GM23338 (cell line): ENCODE measurements at places on chromosomes 5 and 9.

GRCh38 chr9:88007291-88007650 is 32.9 kb upstream of the CDK20 start:
- DNase-seq: no peak

- DNase-seq: no peak
These were observed 31.8 kb downstream of the SLC38A9 start for GRCh38 chr5:55680353-55680752.

DNA sequence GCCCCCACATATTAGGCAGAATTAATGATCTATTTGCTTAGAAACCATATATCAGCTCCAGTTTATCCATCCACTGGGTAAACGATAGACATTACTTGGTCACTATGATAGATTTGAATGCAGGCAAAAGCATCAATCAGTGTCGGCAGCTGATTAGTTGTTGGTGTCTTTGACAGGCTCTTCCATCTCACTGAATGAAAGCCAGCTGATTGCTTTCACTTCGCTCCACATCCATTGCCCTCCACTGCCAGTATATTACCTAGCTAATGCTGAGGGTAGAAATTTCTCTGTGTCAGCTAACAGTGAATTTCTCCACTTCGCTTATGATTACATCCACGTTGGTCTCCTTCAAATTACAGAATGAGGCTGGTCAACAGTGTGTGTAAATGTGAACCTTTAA is 821.3 kb upstream of the TYRP1 start:
- DNase-seq: no peak

DNA sequence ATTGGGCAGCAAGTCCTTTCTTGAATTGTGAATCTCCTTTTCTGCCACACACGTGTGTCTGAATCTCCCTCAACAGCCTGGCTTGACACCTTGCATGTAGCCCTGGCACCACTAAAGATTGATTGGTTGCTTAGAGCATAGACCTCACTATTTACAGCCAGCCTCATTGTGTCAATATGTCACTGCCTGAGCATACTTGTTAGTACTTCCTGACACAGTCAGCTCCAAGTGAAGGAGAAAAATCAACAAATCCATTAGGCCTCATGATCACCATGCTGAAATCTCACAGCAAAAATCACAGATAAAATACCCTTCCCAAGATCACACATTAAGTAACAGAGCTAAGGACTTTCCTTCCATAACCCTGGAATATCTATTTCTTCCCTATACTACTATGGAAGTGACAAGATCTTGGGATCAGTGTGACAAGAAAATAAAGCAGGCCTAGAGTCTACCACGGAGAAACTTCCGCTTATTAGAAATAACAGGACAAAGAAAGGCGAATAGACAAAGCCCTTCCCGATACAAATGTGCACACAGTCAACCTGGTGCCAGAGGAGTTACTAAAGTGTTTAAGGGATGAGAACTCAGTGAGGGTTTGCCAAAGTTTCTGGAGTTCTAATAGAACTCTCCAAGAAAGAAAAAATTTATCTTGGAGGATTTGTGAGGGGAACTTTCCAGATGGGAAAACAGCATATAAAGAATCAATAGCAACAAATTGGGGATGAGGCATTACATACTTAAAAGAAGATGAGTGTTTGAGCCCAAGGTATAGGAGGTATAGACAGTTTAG is 5.6 kb upstream of the ARL15 start:
- DNase-seq: no peak

DNA sequence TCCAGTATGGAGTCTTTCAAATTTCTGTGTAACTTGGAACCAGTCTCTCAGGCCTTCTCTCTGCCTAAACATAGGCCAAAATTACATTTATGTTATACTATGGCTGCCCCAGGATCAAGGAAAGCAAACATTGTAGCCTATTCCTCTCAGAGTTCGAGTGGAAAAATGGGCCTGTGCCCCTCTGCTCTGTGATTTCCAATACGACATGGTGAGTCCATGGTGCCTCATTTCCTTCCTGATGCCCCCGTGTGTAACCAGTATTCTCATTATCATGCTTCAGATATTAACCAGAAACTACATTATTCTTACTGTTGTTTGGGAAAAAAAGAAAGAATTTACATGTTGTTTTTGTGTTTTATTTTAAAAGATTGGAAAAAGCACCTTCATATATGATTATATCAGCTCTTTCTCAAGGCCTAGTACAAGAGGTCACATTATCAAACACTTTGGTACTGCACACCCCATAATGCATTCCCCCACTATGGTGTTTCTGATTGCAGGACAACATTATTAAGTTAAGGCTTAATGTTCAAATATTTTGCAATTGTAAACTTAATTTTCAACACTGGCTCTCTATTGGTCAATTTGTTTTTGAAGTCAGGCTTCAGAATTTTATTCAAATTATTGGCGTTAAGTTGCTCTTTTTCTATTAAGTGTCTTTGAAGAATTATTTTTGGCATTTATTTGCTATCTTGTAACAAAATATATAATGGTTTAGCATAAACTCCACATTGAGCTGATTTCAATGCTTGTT is 151.8 kb upstream of the SLC27A6 start:
- no peak for DNase-seq

GRCh38 chr5:44909004-44909403 is 100.3 kb downstream of the MRPS30 start:
- no peak for DNase-seq

DNA sequence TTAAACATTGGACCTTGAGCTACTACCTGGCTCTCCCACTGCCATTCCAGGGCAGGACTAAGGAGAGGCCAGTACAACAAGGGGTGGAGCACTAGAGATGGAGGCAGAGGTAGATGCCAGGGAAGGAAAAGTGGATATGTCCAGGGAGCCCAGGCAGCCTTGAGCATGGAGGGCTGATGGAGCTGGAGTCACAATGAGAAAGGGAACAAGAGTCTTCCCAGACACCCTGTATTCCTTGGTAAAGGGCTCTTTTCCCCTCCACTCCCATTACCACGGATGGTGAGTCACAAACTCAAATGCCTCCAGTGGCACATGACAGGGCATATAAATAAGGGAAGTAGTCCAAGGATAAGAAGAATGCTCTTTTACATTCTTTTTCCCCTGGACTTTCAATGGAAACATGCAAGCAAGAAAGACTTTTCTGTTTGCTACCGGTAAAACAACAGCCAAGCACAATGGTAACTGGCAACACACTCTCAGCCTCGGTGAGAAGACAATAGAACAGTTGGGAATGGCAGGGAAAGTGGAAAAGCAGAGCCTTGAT is 16.7 kb downstream of the ERAP1 start:
- DNase-seq: no peak

GRCh38 chr5:38757451-38758245 is 88.2 kb upstream of the OSMR start:
- no peak for DNase-seq
